Left colon (tissue), 2 donors: ENCODE measurements at places on chromosomes 11 and 22.

GRCh38 chr22:37809672-37810333 lies 2.1 kb downstream of the GCAT start:
- no peak for DNase-seq

DNA sequence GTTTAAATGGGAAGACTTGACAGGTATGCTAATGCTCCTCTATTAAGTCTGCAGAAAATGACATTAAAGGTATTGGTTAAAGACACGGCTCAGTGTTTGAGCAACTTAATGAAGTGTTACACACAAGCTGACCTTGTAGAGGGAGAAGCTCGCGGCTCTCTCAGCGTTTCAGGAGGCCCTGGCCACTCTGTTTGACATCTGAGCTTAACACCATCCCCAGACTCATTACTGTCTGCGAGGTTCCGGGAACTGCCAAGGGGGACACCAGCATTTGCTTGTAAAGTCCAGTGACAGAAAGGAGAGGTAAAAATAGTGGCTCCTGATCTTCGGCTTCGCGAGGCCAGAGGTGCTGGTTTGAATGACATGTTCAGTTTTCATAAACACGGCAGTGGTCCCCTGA lies 540.7 kb upstream of the CADM1 start:
- DNase-seq = no peak

GRCh38 chr11:75487365-75487764 lies 38.4 kb downstream of the GDPD5 start:
- no peak for DNase-seq

DNA sequence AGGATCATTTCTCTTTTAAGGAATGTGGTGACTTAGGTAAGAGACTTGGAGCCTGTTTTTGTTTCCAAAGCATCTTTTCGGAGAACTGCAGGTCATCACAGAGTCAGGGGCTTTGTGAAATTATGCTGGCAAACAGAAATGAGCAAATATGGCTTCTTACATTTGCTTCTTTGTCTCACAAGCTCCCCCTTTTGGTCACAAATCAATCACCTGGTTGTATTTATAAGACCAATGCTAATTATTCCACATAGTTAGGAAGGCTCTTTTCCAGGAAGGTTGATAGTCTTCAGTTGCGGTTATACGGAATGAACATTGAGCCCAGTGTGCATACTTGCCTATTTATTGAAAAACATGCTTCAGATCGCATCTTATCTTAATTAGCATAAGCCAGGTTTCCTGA lies 34.6 kb upstream of the CEP126 start:
- no peak for DNase-seq

GRCh38 chr22:35870517-35871293 lies 153.0 kb downstream of the APOL5 start:
- DNase-seq = no peak

DNA sequence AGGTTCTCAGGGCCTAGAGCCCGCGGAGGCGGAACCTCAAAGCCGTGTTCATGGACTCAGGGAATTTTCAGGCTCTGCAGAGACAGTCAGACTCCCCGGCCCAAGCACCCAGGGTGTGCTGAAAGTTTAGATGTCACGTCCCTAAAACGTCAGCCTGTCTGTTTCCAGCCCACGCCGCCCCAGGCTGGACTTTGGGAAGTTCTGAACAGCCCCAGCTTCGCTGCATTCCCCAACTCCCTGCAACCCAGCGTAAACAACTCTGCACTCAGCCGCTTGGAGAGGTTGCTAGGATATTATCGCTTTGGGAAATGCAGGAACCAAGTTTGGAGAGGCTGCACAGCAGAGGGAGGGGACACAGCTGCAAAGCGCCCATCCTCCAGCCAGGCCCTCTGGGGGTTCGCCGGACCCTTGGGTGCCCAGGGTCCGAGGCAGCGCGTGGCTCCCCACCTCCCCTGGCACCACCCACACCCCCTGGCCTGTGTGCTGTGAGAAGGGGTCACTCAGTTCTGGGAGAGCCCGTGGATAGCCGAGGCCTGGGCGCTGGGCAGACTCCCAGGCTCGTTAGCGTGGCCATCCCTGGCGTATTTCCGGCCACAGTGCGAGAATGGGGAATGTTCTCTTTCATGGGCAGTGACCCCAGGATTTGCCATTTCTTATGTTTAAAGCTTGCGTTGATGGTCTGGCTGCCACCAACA lies 120.5 kb upstream of the FGF3 start:
- DNase-seq = peak; percentile 16

GRCh38 chr22:40396882-40397281 lies 26.5 kb downstream of the SGSM3 start:
- peak; percentile 81 for DNase-seq

DNA sequence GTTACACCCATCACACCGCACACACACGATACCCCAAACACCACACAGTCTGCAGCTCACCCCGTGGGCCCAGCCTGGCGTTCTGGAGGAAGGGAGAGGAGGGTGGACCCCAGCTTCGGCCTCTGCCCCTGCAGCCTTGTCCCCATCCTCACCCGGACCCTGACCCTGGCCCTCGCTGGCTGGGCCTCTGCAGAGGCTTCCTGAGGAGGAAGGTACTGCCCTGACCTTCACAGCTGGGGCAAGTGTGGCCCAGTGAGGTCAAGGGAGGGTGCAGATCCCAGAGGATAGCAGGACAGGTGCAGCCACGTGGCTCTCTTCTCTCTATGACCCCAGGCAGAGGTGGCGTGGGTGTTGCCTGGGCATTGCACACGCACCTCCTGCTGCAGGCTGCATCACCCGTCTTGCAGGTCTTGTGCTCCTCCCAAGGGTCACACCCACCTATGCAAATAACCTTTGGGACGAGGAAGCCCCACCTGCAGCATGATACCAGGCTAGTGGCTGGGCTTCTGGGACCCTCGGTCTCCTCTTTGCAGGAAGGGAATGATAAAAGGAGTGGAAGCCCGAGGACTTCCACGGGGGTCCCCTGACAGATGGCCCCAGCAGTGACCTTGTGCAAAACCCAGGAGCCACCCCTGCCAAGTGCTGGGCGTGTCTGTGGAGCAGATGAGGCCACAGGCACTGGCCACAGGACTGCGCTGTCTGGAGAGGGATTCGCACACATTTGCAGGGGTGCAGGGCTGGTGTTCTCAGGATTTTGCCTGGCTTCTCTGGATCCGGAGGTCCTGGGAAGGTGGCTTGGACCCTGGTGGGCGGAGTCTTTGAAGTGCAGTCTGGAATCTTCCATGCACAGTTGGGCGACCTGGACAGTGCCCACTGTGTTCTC lies 1241.5 kb downstream of the BRD1 start:
- peak; percentile 26 for DNase-seq

DNA sequence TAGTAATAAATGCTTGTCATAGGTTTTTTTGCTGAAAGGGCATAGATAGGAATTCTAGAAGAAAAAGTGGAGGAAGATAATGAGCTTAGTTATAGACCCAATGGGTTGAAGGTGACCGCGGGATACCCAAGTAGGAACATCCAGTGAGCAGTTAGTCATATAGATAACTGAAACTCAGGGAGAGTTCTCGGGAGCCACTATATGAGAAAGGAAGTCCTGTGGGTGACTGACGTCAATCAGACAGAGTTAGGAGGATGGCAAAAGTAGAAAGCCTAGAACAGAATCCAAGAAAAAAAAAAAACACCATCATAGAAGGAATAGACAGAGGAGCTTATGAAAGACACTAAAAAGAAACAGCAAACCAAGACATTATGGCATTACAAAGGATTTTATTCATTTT lies 1.6 kb upstream of the CNGA4 start:
- no peak for DNase-seq

DNA sequence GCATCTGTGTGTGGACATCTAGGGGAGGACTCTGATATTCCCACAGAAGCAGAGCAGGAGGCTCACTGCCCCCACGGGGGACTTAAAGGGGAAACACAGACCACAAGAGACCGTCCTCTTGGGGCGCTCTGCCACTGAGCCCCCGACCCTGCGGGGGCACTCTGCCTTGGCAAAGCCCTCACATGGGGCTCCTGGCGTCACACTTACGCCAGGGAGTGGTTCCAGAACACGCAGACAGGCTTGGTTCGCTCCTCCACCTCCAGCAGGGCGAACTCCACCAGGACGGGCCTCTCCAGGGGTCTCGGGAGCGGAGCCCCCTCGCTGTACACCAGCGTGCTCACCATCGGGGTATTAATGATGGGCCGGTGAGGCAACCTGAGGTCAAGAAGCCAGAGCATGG lies 45.1 kb downstream of the TRMU start:
- no peak for DNase-seq

DNA sequence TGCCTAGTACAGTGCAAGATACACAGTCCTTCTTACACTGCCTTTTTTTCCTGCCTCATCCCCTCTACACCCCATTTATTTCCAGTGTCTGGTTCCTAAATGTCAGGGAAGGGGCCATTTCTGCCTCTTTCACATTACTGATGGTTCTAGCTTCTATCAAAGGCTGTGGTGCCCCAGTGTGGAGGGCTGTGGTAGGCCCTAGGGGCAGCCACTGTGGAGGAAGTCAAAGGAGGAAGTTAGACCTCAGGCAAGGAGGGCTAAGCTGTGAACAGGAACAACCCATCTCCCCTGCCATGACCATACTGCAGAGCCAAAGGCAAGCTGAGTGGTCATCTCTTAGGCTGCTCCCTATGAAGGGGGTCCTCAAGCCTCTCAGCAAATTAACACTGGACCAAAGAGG lies 81.9 kb upstream of the CRTAM start:
- DNase-seq = peak; percentile 36

GRCh38 chr11:72257570-72257969 lies 13.6 kb upstream of the PHOX2A start:
- no peak for DNase-seq

- DNase-seq = no peak
Observed at GRCh38 chr22:48239461-48240147, 1477.2 kb downstream of the TBC1D22A start.

- no peak for DNase-seq
Observed at GRCh38 chr11:125463590-125464269, 32.3 kb downstream of the FEZ1 start.

- peak; percentile 79 for DNase-seq
Observed at GRCh38 chr11:73661035-73661628, 14.8 kb downstream of the PLEKHB1 start.

- DNase-seq = peak; percentile 65
Observed at GRCh38 chr22:30304495-30305244, 15.4 kb upstream of the CASTOR1 start.
